ENCODE measurements at places on chromosomes 11 and 22. TPM values are rescaled to one million over a fixed set of nuclear protein-coding genes. Genes with fewer than 3 reads are reported as not detected.

GRCh38 chr11:86232556-86232955 is 12.0 kb upstream of the EED start:
- DNase-seq = no peak

DNA sequence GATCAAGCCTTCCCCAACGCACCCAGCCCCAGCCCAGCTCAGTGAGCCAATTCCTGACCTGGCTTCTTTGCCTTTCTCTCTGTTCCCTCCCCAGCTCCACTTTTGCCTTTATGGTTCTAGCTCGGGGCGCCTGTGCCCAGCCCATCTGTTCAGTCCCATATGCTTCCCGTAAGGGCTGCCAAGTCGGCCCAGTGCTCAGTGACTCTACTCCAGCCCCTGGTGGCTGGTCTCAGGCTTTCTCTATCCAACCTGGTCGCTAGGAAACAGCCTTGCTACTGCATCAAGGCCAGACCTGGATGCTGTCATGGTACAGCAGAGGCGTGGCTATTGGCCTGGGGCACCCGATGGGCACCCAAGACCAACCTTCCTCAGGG is 178.0 kb downstream of the DSCAML1 start:
- DNase-seq = no peak

DGCR6 gene
- 2.2 TPM for total RNA-seq

NDUFC2 gene
- 308 TPM for total RNA-seq

ABCG4 gene
- total RNA-seq = 0.39 TPM
